Skin of body (tissue), 3 donors: ENCODE measurements at places on chromosomes 1 and 21. TPM values are rescaled to one million over a fixed set of nuclear protein-coding genes. Genes with fewer than 3 reads are reported as not detected.

GRCh38 chr1:223338811-223339746, 24.9 kb downstream of the SUSD4 start:
- DNase-seq: no peak

DNA sequence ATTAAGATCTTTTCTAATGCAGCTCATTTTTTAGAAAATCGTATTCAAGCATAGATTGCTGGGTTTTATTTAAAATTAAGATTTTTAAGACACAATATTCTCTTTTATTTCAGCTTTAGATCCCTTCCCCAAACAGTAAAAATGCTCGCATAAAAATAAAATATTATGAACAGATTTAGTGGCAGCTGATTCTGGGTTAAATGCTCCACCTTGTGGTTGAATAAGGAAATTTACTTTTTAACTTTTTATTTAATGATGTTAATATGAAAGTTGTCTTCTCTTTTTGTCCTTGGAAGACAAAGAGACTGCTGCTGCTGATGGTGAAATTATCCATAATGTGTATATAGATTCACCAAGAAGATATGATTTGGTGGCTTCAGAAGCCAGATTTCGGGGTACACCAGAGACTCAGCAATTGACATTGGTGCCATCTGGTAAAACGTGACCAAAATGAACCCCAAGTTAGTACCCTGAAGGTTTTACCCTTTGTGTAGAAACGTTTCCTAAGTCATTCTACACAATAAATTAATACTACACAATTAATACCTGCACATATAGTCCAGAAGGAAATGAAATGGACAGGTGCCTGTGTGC, 128.0 kb downstream of the ADAMTS1 start:
- peak; percentile 11 for DNase-seq

GRCh38 chr1:166675213-166675612, 164.1 kb upstream of the POGK start:
- DNase-seq: no peak

DNA sequence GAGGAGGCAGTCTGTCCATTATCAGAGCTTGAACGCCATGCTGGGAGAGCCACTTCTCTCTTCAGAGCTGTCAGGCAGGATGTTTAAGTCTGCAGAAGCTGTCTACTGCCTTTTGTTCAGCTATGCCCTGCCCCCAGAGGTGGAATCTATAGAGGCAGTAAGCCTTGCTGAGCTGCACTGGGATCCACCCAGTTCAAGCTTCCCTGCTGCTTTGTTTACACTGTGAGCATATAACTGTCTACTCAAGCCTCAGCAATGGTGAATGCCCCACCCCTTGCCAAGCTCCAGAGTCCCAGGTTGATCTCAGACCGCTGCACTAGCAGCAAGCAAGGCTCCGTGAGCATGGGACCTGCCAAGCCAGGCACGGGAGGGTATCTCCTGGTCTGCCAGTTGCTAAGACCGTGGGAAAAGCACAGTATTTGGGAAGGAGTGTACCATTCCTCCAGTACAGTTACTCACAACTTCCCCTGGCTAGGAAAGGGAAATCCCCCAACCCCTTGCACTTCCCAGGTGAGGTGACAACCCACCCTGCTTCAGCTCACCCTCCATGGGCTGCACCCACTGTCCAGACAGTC, 32.5 kb downstream of the RGS13 start:
- DNase-seq: no peak

DNA sequence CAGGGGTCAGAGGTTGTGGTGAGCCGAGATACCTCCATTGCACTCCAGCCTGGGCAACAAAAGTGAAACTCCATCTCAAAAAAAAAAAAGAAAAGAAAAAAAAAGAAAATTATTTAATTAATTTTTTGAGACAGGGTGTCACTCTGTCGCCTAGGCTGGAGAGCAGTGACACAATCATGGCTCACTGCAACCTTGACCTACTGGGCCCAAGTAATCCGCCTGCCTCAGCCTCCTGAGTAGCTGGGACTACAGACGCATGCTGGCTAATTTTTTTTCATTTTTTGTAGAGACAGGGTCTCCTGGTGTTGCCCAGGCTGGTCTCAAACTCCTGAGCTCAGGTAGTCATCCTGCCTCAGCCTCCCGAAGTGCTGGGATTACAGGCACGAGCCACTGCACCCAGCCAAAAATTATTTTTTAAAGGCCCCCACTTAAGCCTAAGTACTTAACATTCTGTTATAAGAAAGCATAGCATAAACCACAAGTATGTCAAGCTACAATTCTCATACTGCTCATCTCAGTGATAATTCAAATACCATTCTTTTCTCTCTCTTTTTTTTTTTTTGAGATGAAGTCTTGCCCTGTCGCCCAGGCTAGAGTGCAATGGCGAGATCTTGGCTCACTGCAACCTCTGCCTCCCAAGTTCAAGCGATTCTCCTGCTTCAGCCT, 19.9 kb downstream of the NUCKS1 start:
- no peak for DNase-seq

DNA sequence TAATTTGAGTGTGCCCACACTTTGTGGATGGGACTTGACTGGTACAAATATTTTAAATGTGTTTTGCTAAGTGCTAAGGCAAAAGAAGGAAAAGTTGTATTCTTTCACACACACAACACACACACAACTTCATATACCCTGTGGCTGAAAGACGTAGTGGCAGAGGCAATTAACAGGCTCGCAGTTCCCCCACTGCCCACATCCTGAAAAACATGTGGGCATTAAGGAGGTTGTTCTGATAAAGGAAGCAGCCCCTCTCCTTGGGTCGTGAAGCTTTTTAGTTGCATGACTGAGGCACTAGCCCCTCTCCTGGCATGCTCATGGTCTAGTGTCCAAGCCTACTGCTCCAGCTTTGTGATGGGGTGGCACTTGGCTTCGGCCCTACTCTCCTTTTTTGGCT, 14.3 kb upstream of the ADAM30 start:
- no peak for DNase-seq

The LCE3E gene
- total RNA-seq: 1.3 TPM

DNA sequence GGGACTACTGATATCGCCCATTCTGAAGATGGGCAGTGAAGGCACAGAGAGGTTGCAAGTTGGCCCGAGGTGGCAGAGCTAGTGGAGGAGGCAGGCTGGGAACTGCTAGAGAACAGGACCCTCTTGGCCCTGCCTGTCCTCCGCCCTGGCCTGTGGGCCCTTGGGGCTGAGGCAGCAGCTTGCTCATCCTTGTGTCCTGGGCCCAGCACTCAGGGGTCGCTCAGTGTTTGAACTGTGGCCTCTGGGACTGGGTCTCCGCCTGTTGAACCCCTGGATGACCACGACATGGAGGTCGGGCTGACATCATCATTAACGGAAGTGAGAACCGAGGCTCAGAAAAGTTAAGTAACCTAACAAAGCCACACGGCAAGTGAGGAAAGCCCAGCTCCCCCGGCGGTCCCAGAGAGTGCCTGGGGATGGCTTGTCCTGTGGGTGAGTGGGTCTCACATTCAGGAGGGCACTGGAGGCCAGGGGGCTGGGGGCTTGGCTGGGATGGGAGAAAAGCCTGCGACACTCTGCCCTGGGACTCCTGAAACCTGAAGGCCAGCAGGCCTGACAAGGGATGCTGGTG, 23.0 kb upstream of the DDOST start:
- DNase-seq: no peak

DNA sequence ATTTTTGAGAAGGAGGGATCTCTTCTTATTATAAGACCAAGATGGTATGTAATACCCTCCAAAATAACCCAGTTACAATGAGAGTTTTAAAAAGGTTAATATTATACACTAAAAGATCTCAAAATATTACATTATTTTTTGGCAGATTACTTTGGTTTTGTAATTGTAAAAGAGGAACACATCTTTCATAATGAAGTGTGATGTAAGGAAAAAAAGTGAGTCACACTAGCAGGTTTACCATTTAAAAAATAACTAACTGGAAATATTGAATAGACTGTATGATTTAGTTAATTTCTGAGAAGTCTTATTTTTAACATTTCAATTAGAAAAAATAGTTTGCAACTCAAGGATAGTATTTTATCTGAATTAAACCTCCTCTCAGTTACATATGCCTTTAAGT, 1.1 kb downstream of the F5 start:
- no peak for DNase-seq

The NCMAP gene
- 0.49 TPM for total RNA-seq
